ENCODE measurements at places on chromosomes 6 and 20.

GRCh38 chr20:16158090-16158975, 414.9 kb downstream of the KIF16B start:
- DNase-seq, result no peak

DNA sequence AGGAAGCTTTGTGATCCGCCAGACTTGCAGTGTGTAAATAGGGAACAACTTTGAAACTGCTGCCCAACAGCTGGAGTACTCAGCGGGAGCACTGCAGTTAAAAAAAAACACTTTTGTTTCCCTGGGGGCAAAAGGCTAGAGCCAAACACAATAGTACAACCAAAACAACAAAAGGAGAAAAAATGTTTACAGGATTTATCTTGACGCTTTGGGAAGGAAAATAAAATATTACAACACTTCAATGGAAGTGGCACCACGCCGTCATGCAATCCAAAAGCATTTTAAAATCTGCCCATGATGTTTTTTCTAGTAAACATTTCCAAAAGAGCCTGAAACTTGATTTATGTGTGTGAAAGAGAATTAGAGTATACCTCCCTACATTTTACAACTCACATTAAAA, 26.0 kb downstream of the PTPRK start:
- DNase-seq, result no peak

DNA sequence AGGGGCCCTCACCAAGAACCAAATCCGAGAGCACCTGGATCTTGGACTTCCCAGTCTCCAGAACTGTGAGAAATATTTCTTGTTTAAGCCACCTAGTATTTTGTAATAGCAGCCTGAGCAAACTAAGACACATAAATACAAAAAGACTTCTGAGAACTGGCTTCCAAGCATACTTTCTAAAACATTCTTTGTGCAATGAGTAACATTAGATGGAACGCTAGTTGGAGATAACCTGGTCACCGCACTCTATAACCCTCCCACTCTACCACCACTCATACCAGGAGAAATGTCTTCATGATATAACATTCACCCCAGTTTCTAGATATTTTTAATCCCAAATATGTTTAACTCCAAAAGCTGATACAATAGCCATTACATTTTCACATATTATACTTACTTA, 169.5 kb upstream of the THEMIS start:
- DNase-seq, result no peak

DNA sequence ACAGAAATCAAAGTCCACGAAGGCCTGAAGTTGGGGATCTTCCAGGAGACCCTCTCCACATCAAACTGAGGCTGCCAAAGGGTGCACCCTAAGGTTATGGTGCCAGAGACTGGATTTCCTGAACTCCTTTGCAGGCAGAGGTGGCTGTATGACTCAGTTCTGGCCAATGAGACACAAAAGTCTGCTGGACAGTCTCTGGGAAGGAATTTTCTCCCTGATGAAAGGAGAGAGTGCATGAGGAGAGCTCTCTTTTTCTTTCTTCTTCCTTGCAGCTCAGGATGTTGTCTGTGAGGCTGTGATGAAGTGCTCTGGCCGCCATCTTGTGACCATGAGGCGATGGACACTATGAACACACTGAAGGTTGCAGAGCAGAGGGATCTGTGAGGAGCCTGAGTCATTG, 85.2 kb downstream of the MDGA1 start:
- no peak for DNase-seq

DNA sequence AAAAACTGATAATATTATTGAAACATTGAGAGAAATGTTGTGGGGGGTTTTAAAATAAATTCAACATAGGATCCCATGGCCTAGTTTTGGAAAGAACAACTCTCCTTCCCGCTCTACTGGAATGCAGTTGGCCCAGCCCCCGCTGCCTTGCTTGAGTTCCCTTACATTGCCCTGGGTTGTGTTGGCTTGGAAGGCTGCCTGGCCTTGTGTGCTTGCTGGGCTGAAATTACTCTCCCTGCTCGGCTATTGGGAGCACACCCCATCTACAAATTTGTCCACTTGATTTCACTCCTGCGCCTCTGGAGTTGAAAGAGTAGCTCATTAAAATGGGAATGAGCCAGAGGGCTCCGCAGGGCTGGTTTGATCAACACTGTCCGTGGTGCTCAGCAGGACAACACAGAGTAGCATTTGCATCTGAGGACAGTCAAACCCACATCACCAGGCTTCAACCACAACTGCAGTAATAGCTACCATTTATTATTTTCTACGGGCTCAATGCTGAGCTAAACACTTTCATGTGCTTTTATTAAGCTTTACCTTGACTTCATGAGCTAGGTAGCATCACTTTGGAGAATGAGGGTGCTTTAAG, 35.2 kb downstream of the DOK5 start:
- DNase-seq, result no peak

- DNase-seq, result no peak
These were observed 269.0 kb upstream of the ECI2 start for GRCh38 chr6:4404415-4404814.

DNA sequence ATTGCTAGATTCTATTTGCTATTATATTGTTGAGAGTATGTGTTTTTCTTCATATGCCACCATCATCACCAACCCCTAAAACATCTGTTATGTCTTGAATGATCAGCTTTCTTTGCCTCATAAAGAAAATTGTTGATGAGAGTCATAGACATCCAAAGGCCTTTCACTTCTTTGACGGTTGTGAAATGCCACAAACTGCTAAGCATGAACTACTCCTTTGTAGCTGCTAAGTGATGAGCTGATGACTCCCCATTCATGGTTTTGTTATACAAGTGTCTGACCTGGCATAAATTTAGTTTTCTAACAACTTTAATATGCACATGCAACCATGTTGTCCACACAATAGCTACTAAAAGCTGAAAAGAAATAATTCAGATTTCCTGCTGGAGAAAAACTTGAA, 684 bp upstream of the MED23 start:
- DNase-seq, result no peak

- DNase-seq, result no peak
These were observed 18.8 kb upstream of the CLPSL2 start for GRCh38 chr6:35757456-35758123.

DNA sequence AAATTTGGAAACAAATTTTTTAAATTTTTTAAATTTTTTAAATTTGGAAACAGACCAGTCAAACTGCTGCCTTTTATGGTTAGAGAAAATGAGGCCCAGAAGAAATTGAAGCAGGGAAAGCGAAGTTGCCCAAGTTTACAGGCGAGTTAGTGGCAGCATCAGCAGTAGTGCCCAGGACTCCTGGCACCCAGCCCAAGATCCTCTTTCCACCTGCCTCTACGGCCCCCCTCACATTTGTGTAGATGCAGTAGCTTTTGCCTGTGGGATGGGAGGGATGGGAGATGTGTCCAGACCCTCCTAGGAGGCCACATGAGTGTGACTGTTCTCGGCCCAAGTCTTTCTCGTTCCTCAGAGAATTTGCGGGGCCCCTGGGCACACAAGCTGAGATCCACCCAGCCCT, 49.8 kb downstream of the HNF4A start:
- no peak for DNase-seq

GRCh38 chr6:136290410-136291010, 864 bp upstream of the BCLAF1 start:
- peak; percentile 78 for DNase-seq

DNA sequence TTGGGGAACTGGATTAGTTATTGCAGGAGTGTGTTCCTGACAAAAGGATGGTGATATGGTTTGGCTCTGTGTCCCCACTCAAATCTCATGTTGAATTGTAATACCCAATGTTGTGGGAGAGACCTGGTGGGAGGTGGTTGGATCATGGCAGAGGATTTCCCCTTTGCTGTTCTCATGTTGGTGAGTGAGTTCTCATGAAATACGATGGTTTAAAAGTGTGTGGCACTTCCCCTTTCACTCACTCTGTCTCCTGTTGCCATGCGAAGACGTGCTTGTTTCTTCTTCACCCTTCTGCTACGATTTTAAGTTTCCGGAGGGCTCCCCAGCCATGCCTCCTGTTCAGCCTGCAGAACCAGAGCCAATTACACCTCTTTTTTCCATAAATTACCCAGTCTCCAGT, 16.2 kb upstream of the TREM1 start:
- DNase-seq, result no peak

All from T-helper 17 cell (primary cell).